ENCODE measurements at places on chromosomes 7 and 10.

DNA sequence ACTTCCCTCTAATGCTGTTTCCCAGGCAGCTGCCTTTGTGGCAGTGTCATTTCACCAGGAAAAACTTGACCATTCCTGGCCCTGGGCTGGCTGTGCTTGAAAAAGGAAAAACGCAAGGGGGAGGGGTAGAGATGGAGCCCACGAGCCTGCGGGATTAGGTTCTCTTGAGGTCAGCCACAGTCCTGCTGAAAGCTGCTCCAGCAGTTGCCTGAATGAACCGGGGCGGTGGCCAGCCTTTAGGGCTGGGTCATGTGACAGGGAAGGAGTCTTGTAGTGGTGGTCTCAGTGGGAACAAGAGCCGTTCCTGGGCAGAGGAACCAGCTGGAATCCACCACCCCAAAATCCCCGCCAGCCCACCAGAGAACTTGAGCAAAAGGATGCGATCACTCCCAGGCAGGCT, 51.2 kb upstream of the LRRC4 start:
- DNase-seq, result no peak

GRCh38 chr10:100349672-100350071, 2.6 kb downstream of the SCD start:
- no peak for DNase-seq

DNA sequence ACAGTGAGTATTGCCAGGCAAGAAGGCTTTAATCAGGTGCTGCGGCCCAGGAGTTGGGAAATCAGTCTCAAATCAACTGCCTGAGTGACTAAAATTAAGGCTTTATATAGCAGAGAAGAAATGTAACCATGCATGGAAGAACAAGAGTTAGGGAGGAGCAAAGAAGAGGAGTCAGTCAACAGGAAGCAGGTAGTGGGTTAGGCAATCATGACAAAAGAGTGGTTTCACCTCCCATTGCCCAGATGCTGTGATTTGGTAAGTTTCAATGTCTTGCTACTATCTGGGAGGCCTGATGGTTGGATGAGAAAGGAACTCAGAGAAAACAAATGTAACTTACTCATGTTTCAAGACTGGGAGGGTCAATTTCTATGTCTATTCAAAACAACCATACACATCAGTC, 998.3 kb downstream of the GATA3 start:
- DNase-seq, result no peak

DNA sequence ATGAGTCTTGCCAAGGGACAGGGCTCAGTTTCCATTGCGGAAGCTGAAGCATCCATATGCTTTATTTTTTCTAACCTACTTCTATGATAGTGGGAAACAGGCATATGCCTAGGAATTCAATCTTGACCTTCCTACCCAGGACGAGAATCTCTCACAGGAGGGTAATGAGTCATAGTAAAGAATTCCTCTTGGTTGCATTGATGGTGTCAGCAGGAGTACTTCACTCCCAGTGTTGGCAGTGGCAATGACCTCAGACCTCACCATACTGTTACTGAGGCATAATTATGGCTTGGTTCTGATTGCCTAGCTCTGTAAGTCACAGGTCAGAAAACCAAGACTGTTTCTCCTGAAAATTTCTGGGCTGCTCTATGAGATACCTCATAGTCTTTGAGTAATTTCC, 552.9 kb downstream of the ARL4A start:
- no peak for DNase-seq

GRCh38 chr10:60375293-60376004, 14.2 kb downstream of the ANK3 start:
- DNase-seq, result no peak

DNA sequence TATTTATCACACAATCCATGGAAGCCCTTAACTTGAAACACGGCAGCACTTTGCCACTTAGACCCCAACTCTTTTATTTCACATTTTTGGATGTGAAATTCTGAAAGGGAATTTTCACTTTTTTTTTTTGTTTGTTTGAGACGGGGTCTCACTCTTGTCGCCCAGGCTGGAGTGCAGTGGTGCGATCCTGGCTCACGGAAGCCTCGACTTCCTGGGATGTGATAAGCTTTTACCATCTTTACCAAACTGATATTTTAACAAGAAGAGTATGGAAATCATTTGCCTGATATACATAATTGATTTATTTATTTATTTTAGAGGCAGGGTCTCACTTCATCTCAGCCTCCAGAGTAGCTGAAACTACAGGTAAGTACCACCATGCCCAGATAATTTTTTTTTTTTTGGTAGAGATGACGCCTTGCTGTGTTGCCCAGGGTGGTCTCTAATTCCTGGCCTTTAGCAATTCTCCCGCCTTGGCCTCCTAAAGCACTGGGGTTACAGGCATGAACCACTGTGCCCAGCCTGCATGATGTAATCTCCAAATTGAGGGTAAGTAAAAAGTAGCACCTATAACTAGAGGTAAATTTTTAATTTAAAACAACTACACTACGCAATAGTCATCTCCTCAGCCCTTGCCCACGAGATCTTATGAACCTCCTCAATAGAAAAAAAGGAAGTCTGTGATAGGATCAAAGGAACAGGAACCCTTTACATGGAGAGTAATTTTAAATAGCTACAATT, 180.7 kb upstream of the KLF14 start:
- DNase-seq, result no peak

- DNase-seq, result no peak
Observed at GRCh38 chr7:90446137-90446899, 23.1 kb upstream of the PTTG1IP2 start.

DNA sequence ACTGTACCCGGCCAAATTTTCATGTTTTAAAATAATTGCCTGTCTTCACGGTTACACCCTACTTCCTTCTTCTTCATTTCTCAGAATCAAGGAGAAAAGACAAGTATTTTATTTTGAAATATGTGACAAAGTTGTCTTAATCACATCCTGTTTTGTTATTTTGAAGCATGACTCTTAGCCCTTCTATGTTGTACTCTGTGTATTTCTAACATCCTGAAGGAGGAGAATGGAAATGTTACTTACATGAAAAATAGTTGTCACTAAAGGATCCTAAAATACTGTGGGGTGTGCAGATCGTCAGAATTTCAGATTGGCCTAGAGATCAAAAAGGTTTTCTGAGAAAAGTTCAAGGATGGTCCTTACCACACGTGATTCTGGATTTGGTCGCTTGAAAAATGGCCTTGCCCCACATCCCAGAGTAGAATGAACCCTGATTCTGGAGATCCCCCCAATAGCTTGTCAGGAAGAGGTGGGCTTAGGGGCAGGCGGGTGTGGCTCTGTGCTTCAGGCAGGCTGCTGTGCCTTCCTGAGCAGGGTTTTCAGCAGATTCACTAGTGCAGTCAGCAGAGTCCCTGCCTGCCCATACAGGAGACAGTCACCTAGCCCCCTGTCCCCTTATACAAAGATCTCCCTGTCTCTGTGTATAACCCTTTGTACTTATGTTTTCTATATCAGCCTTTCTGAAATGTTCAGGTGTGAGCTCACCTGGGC, 8.6 kb downstream of the UPP1 start:
- DNase-seq, result no peak

- no peak for DNase-seq
Observed at GRCh38 chr7:33186192-33186591, 56.8 kb downstream of the BBS9 start.

GRCh38 chr10:66836057-66836456, 89.8 kb upstream of the LRRTM3 start:
- DNase-seq, result no peak

DNA sequence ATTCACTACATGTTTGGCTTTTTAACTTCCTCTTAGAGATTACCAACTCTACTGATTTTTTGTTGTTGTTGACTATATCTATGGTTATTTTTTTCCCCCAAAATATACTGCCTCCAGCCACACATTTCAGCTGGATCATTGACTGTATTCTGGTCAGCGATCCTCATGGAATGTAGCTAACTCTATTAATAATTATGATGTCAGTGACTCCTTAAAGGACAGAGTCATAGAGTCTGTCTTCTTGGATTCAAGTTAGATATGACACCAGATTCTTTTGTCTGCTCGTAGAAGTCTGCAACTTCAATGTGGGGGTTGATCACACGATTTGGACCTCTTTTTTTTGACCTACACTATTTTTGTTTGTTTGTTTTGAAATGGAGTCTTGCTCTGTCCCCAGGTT, 33.2 kb downstream of the UBN2 start:
- no peak for DNase-seq

DNA sequence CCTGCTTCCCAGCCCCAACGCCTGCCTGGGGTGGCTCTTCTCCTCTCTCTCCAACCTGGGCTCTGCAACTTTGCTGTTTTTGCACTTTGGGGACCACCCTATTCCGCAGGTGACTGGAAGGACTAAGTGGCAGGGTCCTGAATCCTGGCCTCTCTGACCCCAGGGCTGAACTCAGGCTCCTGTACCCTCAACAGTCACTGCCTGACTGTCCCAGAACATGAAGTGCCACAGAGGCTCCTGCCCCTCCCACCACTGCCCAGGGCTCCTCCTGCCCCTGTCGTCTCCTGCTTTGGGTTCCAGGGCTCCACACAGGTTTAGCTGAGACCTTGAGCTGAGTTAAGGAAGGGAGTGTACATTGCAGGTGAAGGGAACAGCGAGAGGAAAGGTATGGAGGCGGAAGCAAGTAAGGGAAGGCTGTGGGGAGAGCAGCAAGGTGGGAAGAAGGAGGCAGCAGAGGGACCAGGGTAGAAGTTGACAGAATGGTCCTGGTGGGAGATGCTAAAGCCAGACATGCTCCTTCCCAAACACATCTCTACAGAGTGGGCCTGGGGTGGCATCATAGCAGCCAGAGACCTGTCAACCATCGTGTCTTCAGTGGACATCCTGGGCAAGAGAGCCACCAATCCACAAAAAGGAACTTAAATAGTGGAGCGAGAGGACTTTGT, 5.7 kb upstream of the GRID1 start:
- no peak for DNase-seq

DNA sequence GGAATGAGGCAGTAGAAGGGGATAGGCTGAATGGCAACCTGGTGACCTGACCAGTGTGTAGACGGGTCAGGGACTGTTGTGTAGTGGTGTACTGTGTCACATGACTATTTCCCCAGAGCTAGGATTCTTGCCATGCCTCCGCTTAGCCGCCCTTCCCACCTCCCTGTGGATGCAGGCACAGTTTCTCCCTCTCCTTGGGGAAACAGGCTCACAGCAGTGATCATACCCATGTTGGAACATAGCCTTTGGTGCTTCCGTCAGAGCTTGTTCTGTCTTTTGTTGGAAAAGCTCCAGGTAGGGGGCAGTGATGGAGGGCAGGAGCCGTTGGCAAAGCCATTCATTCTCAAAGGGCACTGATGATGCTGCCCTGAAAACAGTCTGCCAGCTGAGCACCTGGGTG, 44.3 kb downstream of the OGDH start:
- no peak for DNase-seq

- DNase-seq, result no peak
Observed at GRCh38 chr10:81876253-81877077, 1.5 kb downstream of the NRG3 start.

- no peak for DNase-seq
Observed at GRCh38 chr7:66883716-66884115, 37.3 kb upstream of the TMEM248 start.

Measured in NCI-H2107 (cell line).